Lower lobe of right lung (tissue), 2 donors: ENCODE measurements at places on chromosomes 5 and 9. TPM values are rescaled to one million over a fixed set of nuclear protein-coding genes. Genes with fewer than 3 reads are reported as not detected.

GRCh38 chr9:7287065-7287464 lies 512.5 kb downstream of the DMAC1 start:
- no peak for DNase-seq
- H3K4me1 ChIP-seq: no peaks in the 10 kb centered on the region
- no peaks in the 10 kb centered on the region for H3K36me3 ChIP-seq
- no peaks in the 10 kb centered on the region for H3K27me3 ChIP-seq

DNA sequence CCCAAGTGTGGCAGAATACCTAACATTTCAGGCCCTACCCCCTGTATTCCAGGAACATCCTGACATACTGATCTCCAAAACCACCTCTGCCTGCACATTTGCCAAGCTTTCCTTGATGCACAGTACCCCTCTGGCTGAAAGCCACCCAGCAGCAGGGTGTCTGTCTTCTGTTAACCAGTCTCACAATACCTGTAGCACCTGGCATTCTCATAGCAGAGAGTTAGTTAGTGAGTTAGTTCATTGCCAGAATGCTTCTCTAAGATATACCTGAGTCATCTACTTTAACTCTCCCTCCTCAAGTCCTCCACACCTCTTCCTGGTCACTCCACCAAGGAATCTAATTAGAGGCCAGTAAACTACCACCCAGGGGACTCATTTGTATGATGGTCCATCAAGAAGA lies 46.1 kb upstream of the IL7R start:
- no peak overlapping the region for H3K27ac ChIP-seq
- no peaks in the 10 kb centered on the region for H3K4me1 ChIP-seq
- H3K27me3 ChIP-seq: no peaks in the 10 kb centered on the region
- no peak overlapping the region for H3K4me3 ChIP-seq
- no peak for DNase-seq

DNA sequence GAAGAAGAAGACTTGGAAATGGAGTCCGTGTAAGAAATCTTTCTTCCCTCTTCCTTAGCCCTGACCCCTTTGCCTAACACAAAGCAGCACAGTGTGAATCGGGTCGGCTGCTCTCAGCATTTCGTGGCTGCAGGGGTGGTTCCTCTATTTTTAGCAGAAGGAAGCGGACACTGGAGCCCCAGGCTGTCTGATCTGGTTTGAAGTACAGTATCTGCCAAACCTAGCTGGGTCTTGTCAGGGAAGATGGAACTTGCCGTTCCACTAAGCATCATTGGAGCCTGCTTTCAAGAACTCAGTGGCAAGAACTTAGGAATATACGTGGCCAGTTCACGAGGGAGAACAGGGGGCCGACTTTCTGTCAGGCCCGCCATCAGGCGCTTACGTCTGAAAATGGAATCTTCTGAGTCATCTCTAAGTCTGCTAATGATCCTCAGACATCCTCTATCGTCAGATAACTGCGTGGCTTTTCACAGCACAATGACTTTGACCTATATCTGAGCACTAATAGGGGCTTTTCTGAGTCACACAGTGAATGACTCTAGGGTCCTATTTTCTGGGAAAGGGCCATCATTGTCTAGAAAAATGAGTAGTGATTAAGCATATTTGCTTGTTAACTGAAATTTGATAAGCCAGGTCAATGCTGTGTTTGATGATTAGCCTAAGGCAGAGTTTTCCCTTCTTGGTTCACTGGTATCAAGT lies 43.3 kb upstream of the NCS1 start:
- peaks cover 73% of the 10 kb centered on the region for H3K36me3 ChIP-seq
- DNase-seq: peak; percentile 75
- peaks cover 25% of the 10 kb centered on the region for H3K4me1 ChIP-seq
- H3K4me3 ChIP-seq: no peak overlapping the region
- peak overlapping the region; percentile 74 for H3K27ac ChIP-seq

- no peaks in the 10 kb centered on the region for H3K4me1 ChIP-seq
- H3K36me3 ChIP-seq: no peaks in the 10 kb centered on the region
- no peaks in the 10 kb centered on the region for H3K27me3 ChIP-seq
- no peak overlapping the region for H3K27ac ChIP-seq
- no peak for DNase-seq
These were observed 119.9 kb downstream of the KDM4C start for GRCh38 chr9:6877671-6878161.

DNA sequence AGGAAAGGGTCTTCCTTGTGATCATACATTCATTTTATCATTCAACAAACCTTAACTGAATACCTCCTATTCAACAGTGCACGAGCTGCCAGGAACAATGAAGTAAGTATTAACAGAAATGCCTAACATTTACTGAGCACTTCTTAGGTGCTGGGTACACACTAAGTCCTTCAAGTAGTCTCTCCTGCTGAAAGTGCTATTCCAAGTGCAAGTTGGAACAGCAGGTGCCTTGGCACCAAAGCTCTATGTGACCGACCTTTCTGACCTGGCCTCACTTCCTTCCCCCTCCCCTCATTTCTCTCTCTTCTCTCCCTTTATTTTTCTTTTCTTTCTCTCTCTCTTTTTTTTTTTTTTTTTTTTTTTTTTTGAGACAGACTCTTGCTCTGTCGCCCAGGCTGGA lies 94.5 kb downstream of the GRIA1 start:
- H3K27me3 ChIP-seq: no peaks in the 10 kb centered on the region
- peak; percentile 62 for DNase-seq
- H3K36me3 ChIP-seq: no peaks in the 10 kb centered on the region

The RNF183 gene
- total RNA-seq: not detected

DNA sequence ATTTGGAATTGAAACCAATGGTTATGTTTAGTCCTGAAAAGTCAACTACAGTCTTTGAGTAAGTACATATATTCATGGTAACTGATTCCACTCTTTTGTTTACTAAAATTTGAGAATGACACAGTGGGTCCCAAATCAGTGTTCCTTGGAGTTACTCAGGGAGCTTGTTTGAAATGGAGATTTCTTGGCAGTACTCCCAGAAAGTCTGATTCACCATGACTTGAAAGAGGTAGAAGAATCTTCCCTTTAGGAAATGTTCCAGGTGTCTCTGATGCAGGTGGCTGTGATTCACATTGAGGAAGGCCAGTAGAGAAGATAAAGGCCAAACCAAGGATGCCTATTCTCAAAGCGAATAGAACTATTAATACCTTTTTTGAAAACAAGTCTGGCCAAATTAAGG lies 1078.3 kb downstream of the CDH12 start:
- no peaks in the 10 kb centered on the region for H3K36me3 ChIP-seq
- no peaks in the 10 kb centered on the region for H3K4me1 ChIP-seq
- no peak for DNase-seq
- H3K27me3 ChIP-seq: no peaks in the 10 kb centered on the region

DNA sequence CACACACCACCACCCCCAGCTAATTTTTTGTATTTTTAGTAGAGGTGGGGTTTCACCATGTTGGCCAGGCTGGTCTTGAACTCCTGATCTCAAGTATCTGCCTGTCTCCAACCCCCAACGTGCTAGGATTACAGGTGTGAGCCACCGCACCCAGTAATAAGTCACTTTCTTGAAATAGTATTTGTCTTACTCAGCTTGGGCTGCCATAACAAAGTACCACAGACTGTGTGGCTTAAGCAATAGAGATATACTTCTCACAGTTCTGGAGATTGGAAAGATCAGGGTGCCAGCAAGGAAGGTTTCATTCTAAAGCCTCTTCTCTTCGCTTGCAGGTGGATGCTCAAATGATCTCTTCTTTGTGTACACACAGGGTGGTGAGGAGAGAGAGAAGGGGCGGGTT lies 99.8 kb downstream of the ARRDC3 start:
- no peak overlapping the region for H3K4me3 ChIP-seq
- no peaks in the 10 kb centered on the region for H3K36me3 ChIP-seq
- H3K4me1 ChIP-seq: peaks cover 7% of the 10 kb centered on the region

DNA sequence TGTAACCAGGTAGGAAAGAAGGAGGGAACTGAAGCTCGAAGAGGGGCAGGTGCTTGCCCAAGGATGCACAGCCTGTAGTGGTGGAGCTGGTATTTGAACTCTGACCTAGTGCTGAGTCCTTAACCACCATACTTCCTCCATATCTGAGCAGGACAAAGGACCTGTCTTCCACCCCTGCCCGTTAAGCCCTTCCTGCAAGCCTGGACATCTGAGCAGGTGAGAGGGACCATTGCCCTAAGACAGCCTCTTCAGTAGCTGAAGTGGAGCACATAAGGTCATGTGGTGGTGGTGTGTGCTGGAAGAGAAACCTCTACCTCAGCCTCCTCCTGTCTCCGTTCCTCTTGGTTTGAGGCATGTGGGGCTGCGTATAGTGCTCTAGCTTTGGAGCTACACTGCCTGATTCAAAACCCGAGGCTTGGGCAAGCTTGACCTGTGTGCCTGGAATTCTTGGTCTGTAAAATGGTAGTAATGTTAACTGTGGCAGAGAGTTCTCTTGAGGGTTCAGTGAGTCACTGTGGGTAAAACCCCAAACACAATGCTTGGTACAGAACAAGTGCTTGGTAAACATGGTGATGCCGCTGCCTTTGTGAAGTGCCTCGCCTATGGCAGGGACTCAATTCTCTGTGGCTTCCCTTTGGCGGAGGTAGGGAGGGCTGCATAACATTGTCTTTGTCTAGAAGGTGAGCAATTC lies 7.4 kb downstream of the GALNT10 start:
- no peak overlapping the region for H3K4me3 ChIP-seq
- no peaks in the 10 kb centered on the region for H3K27me3 ChIP-seq
- peak overlapping the region; percentile 68 for H3K27ac ChIP-seq
- H3K36me3 ChIP-seq: peaks cover 5% of the 10 kb centered on the region
- peaks cover 52% of the 10 kb centered on the region for H3K4me1 ChIP-seq

DNA sequence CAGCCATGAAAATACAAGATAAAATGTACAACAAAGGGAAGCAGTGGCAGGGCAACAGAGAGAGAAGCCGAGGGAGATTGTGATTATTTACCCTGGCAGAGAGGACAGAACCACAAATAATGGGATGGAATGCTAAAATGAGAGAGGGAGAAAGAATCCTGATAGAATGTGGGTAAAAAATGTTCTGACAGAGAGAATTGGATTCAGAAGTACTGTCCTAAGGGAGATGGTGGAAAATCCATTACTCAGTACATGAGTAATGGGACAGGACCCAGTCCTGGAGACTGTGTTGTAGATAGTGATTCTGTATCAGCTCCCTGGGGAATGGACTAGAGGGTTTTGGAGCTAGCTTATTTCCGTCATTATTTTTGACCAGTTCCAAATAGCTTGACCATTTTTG lies 831.5 kb downstream of the MAT2B start:
- H3K27me3 ChIP-seq: no peaks in the 10 kb centered on the region
- no peaks in the 10 kb centered on the region for H3K4me1 ChIP-seq

DNA sequence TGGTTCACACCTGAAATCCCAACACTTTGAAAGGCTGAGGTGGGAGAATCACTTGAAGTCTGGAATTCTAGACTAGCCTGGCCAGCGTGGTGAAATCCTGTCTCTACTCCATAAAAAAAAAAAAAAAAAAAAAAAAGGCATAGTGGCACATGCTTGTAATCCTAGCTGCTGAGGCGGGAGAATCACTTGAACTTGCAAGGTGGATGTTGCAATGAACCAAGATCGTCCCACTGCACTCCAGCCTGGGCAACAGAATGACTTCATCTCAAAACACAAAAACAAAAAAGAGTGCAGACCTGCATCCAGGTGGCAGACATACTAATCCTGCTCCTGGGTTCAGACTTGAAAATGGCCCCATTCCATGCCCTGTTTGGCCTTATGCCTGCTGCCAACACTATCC lies 21.8 kb upstream of the ADAMTS19 start:
- no peaks in the 10 kb centered on the region for H3K27me3 ChIP-seq
- no peak overlapping the region for H3K27ac ChIP-seq
- no peak overlapping the region for H3K4me3 ChIP-seq
- no peaks in the 10 kb centered on the region for H3K4me1 ChIP-seq

GRCh38 chr9:121645853-121646807 lies 5.3 kb upstream of the DAB2IP start:
- H3K27ac ChIP-seq: no peak overlapping the region
- H3K27me3 ChIP-seq: peaks cover 5% of the 10 kb centered on the region
- H3K36me3 ChIP-seq: no peaks in the 10 kb centered on the region
- H3K4me1 ChIP-seq: peaks cover 13% of the 10 kb centered on the region
- DNase-seq: no peak

The KIF4B gene
- not detected for total RNA-seq
